Placental pericyte (primary cell): ENCODE measurements at places on chromosomes 2 and 18. TPM values are rescaled to one million over a fixed set of nuclear protein-coding genes. Genes with fewer than 3 reads are reported as not detected.

DAW1 gene
- 1.5 and 2.7 TPM in 2 replicates for total RNA-seq

HOXD13 gene
- not detected in 2 replicates for total RNA-seq

EVX2 gene
- total RNA-seq, result not detected in 2 replicates

PRKAG3 gene
- total RNA-seq, result not detected in 2 replicates

AQP12A gene
- not detected in 2 replicates for total RNA-seq

WDFY1 gene
- total RNA-seq, result 88.8 and 103 TPM in 2 replicates

KLHL29 gene
- 2.0 and 3.1 TPM in 2 replicates for total RNA-seq

SPDYA gene
- 0.57 and 0.66 TPM in 2 replicates for total RNA-seq

DHRS9 gene
- total RNA-seq, result not detected in 2 replicates

CCDC150 gene
- 3.7 and 18.6 TPM in 2 replicates for total RNA-seq

GALNT14 gene
- total RNA-seq, result 0.14 TPM in 1 of 2 replicates, not detected in the other

CHRND gene
- total RNA-seq, result not detected in 2 replicates

AOX1 gene
- 1.8 and 11.9 TPM in 2 replicates for total RNA-seq

RGPD3 gene
- total RNA-seq, result 0.22 and 0.29 TPM in 2 replicates

B4GALT6 gene
- total RNA-seq, result 6.1 and 9.3 TPM in 2 replicates

PLGLB2 gene
- 0.66 and 3.7 TPM in 2 replicates for total RNA-seq

GPR35 gene
- 0.14 and 0.44 TPM in 2 replicates for total RNA-seq

IL1RL1 gene
- 0.22 and 0.57 TPM in 2 replicates for total RNA-seq
